ENCODE measurements at places on chromosomes 6 and 20.

DNA sequence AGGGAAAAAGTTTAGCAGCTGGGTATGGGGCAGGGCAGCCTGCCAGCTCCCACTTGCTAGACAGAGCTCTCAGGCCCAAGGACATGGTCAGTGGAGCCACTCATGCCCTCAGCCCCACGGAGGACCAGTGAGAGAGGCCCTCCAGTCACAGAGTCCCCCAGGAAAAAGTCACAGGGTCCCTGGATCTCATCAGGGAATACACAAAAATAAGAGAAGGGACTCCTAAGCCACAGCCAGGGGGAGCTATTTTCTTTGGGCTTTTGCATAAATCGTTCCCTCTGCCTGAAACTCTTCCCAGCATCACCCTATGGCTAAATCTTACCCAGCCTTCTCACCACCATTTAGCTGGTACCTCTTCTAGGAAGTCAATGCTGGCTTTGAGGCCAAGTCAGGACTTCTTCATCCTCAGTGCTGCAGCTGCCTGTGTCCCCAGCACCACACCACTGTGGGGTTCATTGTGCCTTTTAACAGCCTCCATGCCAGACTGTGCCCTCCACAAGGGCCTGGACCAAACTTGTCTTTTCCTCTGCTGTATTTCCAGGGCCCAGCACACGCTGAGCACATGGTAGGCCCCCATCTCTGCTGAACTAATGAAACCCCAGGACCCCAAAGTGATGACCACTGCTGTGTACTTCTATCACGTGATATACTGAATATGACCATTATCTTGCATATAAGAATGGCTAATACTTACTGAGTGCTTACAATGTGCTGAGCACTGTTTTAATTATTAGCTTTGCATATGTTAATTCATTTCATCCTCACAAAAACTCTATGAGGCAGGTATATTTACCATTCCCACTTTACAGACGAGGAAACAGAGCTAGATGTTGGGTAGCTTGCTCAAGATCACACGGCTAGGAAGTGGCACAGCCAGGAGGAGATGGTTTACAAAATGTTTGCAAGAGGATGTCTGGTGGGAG lies 2.0 kb downstream of the ZNF335 start:
- no peaks in the 10 kb centered on the region for H3K27me3 ChIP-seq
- no peak for DNase-seq
- peaks cover 10% of the 10 kb centered on the region for H3K4me1 ChIP-seq
- H3K27ac ChIP-seq = no peak overlapping the region
- peaks cover 44% of the 10 kb centered on the region for H3K36me3 ChIP-seq

GRCh38 chr20:1964659-1965405 lies 29.0 kb downstream of the PDYN start:
- H3K27ac ChIP-seq = no peak overlapping the region
- no peaks in the 10 kb centered on the region for H3K27me3 ChIP-seq
- H3K36me3 ChIP-seq = no peaks in the 10 kb centered on the region
- no peak for DNase-seq
- H3K4me1 ChIP-seq = peaks cover 13% of the 10 kb centered on the region

- no peak overlapping the region for H3K4me3 ChIP-seq
- no peaks in the 10 kb centered on the region for H3K27me3 ChIP-seq
- no peaks in the 10 kb centered on the region for H3K4me1 ChIP-seq
- no peak for DNase-seq
- no peak overlapping the region for H3K27ac ChIP-seq
These were observed 87.7 kb upstream of the AGPAT4 start for GRCh38 chr6:161361529-161361928.

DNA sequence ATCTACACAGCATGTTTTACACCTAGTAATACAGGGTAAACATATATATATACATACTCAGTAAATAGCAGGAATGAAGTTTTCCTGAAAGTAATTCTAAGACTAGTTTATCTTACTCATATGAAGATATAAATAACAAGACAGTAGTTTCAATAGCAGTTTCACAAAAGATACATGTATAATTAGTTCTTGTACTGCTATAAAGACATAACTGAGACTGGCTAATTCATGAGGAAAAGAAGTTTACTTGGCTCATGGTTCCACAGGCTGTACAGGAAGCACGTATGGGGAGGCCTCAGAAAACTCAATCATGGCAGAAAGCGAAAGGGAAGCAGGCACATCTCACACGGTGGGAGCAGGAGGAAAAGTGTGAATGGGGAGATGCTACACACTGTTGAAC lies 16.9 kb downstream of the RARS2 start:
- no peak for DNase-seq
- no peaks in the 10 kb centered on the region for H3K27me3 ChIP-seq
- no peak overlapping the region for H3K4me3 ChIP-seq
- H3K27ac ChIP-seq = no peak overlapping the region
- H3K4me1 ChIP-seq = no peaks in the 10 kb centered on the region

DNA sequence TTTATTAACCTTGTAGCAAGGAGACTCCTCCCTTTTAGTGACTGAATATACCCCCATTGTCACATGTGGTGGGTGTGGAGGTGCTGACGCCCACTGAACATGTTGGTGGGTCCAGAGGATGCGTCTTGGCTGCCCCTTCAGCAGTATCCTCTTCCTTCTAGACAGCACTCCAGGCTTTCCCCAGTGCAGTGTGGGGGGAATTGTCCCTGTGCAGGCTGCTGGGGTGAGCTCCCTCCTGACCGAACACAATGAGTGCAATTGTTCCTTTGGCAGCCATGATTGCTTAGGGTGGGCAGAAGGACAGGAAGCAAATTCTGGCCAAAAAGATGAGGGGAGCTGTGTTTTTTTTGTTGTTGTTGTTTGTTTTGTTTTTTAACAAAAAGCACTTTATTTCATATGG lies 209.3 kb upstream of the PDE10A start:
- H3K27ac ChIP-seq = no peak overlapping the region
- no peaks in the 10 kb centered on the region for H3K36me3 ChIP-seq
- no peak for DNase-seq
- no peak overlapping the region for H3K4me3 ChIP-seq
- H3K27me3 ChIP-seq = no peaks in the 10 kb centered on the region

DNA sequence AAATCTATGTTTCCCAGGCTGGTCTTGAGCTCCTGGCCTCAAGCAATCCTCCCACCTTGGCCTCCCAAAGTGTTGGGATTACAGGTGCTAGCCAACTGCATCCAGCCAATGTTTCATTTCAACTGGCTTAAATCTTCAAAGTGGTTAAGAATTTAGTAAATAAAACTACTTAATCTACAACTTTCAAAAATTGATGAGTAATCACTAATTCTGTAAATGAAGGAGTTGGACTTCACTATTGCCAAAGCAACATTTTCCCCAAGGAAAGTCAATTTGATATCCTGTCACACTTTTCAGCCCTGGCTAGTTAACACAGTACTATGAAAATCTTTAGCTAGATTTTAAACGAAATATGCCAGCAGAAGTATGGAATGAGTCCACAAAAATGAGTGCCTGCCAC lies 3.8 kb downstream of the TOMM6 start:
- no peaks in the 10 kb centered on the region for H3K4me1 ChIP-seq
- no peak for DNase-seq
- H3K27ac ChIP-seq = no peak overlapping the region
- H3K4me3 ChIP-seq = no peak overlapping the region
- H3K36me3 ChIP-seq = no peaks in the 10 kb centered on the region

- DNase-seq = no peak
- no peak overlapping the region for H3K4me3 ChIP-seq
- no peaks in the 10 kb centered on the region for H3K4me1 ChIP-seq
- no peaks in the 10 kb centered on the region for H3K36me3 ChIP-seq
- H3K27me3 ChIP-seq = no peaks in the 10 kb centered on the region
These were observed 744.0 kb upstream of the MAP3K7 start for GRCh38 chr6:91330896-91331295.

DNA sequence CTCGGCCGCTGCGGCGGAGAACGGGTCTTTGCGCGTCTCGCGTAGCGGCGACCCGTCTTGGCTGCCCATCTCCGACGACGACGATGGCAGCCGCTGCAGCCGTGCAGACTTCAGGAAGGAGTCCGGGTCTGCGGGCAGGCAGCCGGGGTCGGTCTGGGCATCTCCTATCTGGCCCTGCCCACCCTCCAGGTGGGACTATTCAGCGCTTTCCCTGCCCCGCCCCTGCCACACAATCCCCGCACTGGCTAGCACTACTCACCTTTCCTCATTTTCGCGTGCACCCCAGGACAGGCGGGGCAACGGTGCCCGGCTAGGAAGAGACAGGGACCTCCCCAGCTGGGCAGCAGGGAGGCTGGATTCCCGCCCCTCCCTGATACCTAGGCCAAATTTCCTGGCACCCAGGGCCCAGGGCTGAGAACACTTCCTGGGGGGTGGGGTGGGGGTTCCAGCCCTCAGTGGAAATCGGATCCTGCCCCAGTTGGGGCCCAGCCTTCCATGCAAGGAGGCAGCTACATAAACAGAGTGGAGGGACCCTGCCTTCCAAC lies 9.2 kb downstream of the GGT7 start:
- DNase-seq = no peak
- H3K4me1 ChIP-seq = no peaks in the 10 kb centered on the region
- H3K4me3 ChIP-seq = no peak overlapping the region
- no peaks in the 10 kb centered on the region for H3K36me3 ChIP-seq
- no peaks in the 10 kb centered on the region for H3K27me3 ChIP-seq

- no peak overlapping the region for H3K27ac ChIP-seq
- H3K27me3 ChIP-seq = no peaks in the 10 kb centered on the region
- no peaks in the 10 kb centered on the region for H3K36me3 ChIP-seq
- DNase-seq = peak; percentile 18
- no peak overlapping the region for H3K4me3 ChIP-seq
- H3K4me1 ChIP-seq = no peaks in the 10 kb centered on the region
These were observed 35.1 kb upstream of the ANKEF1 start for GRCh38 chr20:9999645-10000044.

- no peaks in the 10 kb centered on the region for H3K4me1 ChIP-seq
- H3K27me3 ChIP-seq = no peaks in the 10 kb centered on the region
- no peak overlapping the region for H3K4me3 ChIP-seq
- DNase-seq = no peak
- H3K27ac ChIP-seq = no peak overlapping the region
These were observed 50.5 kb downstream of the VEGFA start for GRCh38 chr6:43820486-43820885.

- H3K27ac ChIP-seq = no peak overlapping the region
- no peak overlapping the region for H3K4me3 ChIP-seq
- no peaks in the 10 kb centered on the region for H3K4me1 ChIP-seq
These were observed 132.3 kb downstream of the ISM1 start for GRCh38 chr20:13353261-13353945.

DNA sequence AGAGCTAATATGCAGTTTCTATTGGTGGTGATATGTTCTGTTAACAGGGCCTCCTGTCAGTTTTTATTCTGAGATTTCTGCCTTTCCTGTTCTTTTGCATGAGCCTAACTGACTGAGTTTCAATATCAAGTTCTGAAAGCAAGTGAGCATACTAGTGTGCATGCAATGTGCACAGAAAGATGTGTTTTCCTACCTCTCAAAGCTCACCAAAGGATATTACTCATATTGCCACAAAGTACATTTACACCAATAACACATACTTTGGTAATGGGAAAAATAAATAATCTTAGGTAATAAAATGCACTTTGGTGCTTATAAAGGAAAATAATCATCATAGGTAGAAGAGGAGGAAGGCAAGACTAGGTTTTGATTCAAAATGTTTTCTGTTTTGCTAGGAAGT lies 195.0 kb downstream of the KHDC1L start:
- H3K27me3 ChIP-seq = no peaks in the 10 kb centered on the region
- H3K27ac ChIP-seq = no peak overlapping the region
- no peaks in the 10 kb centered on the region for H3K36me3 ChIP-seq
- H3K4me1 ChIP-seq = no peaks in the 10 kb centered on the region

GRCh38 chr6:131897621-131898020 lies 53.6 kb downstream of the CCN2 start:
- H3K4me1 ChIP-seq = no peaks in the 10 kb centered on the region
- DNase-seq = no peak
- no peaks in the 10 kb centered on the region for H3K36me3 ChIP-seq
- H3K27me3 ChIP-seq = no peaks in the 10 kb centered on the region

- no peaks in the 10 kb centered on the region for H3K27me3 ChIP-seq
- DNase-seq = no peak
- no peak overlapping the region for H3K4me3 ChIP-seq
- no peak overlapping the region for H3K27ac ChIP-seq
- H3K36me3 ChIP-seq = no peaks in the 10 kb centered on the region
These were observed 44.7 kb upstream of the CNKSR3 start for GRCh38 chr6:154555073-154555677.

GRCh38 chr6:16660157-16660497 lies 101.1 kb downstream of the ATXN1 start:
- H3K4me3 ChIP-seq = no peak overlapping the region
- H3K27ac ChIP-seq = no peak overlapping the region
- no peaks in the 10 kb centered on the region for H3K36me3 ChIP-seq
- no peak for DNase-seq

GRCh38 chr20:31536575-31536974 lies 22.3 kb downstream of the HM13 start:
- H3K4me1 ChIP-seq = no peaks in the 10 kb centered on the region
- no peak overlapping the region for H3K27ac ChIP-seq
- DNase-seq = no peak
- H3K4me3 ChIP-seq = no peak overlapping the region

All from tibial nerve (tissue), 4 donors.